H54 (cell line): ENCODE measurements at places on chromosomes 4 and X.

DNA sequence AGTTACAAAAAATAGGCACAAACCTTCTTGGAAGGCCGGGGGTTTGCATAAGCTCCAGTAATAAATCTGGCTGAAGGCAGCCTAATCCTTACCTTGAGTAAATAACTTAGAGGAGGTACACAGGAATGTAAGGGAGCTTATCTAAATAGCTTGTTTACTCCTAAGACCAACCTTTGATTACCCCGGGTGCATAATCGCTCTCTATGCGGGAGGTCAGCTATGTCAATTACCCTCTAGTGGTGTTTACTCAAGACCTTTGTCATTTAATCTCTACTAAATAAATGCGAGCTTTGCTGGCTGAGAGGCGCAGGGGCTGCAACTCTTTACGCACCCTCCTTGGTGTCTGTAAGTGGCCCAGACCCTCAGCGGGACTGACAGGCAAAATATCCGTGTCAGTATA is 50.2 kb upstream of the MAP9 start:
- DNase-seq, result no peak

- DNase-seq, result no peak
Observed at GRCh38 chr4:74878323-74878722, 54.6 kb upstream of the PARM1 start.

DNA sequence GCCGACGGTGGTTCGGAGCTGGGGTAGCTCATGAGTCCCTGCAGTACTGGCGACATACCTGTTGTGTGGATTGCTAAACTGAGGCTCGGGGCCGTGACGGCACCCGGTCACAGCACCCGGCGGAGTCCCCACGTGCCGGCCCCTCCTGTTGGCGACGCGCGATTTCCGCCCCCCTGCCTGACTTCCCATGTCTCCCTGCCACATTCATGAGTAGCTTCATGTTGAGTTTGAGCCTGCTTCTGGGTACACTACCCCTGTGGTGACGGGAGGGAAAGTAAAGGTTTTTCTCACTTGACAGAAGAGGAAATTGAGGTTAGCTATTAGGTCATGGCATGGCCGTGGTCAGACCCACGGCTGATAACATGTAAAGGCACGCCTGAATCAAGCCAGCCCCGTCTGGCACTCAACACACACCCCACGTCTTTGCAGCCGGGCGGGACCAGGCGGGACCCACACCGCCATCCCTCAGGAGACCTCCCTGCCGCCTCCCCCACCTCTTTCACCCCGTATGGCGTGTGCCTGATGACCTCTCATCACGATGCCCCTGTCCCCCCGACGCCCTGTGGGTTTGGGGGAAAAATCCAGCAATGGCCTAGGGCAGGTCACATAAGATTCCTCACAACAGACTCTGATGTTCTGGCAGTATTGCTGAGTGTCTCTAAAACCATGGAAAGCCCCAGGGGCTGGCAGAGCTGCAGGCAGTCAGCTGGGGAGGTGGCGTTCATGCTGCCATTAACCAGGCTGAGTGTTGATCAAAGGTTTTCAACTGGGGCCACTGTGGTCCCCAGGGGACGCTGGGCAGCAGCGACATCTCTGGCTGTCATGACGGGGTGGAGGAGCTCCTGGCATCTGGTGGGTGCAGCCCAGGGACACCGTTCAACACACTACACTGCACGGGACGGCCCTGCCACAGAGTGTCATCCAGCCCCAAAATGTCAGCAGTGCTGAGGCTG is 29.2 kb downstream of the P2RY8 start:
- no peak for DNase-seq

DNA sequence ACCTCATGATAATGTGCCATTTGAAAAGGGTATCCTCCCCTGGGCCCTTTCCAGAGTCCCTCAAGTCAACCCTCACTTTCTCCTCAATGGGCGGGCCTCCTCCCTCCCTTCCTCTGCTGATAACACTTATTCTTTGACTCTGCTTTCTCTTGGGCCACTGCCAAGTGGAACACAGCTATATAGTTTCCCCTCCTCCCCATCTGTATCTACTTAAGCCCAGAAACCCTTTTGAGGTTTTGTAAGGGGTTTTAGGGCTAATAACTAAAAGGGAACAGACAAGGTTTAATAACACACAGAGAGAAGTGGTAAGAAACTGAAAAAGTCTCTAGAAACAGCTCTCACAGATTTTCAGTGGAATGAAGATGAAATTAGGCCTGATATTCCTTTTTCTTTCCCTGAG is 116.7 kb downstream of the GPC3 start:
- no peak for DNase-seq

DNA sequence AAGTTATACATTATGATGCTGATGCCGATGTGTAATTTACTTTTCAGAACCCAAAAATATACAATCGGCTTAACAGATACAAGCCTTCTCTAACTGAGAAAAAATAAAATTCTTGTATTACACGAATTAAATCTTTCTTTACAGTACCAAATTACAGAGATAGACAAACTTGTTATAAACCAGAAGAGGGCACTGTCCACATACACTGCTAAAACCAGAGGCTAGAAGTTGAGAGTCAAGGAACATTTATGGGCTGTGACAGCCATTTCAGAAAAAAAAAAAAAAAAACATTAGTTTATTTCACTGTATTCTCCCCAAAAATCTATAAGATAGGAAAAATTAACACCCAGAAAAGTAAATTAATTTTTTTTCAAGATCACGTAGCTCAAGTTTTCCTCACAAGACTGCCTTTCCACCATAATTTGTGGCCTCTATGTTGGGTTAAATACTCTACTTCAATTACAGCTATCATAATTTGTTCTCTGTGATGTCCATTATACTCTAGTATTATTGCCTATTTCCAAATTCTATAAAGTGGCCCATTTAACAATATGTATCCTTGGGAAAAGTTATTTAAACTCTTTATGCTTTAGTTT is 12.0 kb downstream of the EREG start:
- DNase-seq, result peak; percentile 4

DNA sequence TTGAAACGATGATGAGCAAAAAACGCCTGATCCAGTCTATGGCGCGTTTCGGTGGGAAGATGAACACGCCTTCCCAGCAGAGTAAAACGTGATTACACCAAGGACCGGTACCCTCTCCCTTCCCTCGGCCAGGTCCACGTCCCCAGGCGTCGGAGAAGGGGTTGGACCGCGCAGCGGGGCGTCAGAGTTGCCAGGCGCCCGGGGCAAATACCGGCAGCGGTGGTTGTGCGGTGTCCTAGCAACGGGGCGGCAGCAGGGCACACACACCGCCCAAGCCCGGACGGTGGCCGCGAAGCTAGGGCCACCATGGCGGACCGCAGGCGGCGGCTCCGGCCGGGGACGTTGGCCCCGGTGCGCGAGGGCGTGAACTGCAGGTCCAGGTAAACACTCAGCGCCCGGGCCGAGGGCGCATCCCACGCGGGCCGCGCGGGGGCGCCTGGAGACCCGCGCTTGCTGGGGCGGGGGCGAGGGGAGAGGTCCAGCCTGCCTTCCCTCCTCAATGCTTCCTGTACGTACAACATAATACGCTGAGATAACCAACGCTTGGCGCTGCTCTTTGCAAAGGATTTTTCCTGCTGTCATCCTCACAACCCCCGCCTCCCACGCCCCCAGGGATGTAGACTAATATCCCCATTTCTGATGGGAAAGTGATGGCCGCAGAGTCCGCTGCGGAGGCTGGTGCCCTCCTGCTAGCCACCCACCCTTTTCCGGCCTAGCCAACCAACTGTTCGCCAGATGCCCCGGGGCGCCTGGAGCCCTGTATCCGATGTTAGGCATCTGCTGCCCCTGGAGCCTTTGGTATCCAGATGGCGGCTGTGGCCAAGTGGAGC is at the start of gene FAM47E:
FAM47E (plus strand) TSS at position 281 of the 830 bp plus-strand sequence; CDS start at position 307, 26 bp downstream.
- no peak for DNase-seq

DNA sequence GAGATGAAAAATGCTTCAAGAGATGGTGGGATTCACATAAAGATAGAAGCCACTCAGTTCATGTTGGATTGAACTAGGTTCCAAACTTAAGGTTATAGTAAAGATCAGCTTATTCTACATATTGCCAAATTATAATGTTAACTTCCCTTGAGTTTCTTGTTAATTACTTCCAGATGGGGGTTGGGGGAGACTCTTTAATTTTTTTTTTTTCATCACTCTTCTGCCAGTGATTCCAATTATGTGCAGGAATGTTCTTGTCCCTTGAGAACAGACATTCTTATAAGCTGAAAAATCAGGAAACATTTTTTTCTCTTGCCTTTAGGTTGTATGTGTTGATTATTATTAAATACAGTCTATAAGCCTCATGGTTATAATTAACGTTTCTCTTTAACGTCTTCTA is 30.0 kb downstream of the MND1 start:
- no peak for DNase-seq

DNA sequence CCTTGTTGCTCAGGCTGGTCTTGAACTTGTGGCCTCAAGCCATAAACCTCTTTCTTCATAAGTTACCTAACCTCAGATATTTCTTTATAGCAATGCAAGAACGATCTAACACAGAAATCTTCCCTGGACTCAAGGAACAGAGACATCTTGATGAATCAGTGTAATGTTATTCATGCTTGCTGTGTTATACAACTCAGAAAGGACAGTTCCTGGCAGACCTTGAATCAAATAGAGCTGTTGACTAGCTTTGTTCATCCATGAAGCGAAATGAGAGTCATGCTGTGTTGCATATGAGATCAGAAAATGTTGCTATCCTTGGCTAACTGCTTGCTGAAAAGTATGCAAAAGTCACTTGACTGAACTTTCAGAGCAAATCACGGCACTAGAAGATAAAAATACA is 72.6 kb upstream of the ARHGAP24 start:
- DNase-seq, result peak; percentile 6
